ENCODE measurements at places on chromosomes 5 and 9.

GRCh38 chr5:97670447-97670846, 487.4 kb upstream of the RIOK2 start:
- DNase-seq = no peak

DNA sequence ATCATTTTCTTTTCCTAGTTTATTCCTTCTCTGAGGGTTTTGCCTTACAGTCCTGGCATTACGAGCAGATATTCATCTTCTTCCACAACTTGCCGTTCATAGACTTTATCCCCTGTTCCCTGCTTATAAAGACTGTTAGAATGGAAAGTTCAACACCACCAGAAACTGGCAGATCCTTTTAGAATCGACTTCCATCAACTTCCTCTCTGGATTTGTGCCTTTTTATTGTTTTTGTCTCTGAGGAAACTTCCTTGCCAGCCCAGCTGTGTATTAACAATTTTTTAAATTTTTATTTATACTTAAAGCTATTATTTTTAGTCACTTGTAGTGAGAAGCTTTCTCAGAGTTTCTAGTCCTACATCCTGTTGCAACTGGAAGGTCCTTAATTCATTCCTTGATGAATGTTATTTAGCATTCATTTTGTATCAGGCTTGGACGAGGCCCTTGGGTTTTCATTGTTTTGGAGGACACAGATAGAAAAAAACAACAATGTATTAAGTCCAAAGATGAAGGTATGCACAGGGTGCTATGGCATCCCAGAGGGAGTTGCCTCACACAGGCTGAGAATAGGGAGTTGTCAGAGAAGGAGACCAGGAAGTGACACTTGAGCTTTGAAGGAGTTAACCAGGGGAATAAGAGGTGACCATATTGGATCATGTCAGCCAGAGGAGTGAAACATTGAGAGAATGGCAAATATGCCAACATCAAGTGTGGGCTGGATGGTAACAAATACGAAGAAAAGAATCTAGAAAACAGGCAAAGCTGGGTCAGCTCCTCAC, 81.3 kb downstream of the ADAMTSL1 start:
- DNase-seq = no peak

GRCh38 chr9:76451234-76451633, 7.7 kb upstream of the GCNT1 start:
- DNase-seq = no peak

DNA sequence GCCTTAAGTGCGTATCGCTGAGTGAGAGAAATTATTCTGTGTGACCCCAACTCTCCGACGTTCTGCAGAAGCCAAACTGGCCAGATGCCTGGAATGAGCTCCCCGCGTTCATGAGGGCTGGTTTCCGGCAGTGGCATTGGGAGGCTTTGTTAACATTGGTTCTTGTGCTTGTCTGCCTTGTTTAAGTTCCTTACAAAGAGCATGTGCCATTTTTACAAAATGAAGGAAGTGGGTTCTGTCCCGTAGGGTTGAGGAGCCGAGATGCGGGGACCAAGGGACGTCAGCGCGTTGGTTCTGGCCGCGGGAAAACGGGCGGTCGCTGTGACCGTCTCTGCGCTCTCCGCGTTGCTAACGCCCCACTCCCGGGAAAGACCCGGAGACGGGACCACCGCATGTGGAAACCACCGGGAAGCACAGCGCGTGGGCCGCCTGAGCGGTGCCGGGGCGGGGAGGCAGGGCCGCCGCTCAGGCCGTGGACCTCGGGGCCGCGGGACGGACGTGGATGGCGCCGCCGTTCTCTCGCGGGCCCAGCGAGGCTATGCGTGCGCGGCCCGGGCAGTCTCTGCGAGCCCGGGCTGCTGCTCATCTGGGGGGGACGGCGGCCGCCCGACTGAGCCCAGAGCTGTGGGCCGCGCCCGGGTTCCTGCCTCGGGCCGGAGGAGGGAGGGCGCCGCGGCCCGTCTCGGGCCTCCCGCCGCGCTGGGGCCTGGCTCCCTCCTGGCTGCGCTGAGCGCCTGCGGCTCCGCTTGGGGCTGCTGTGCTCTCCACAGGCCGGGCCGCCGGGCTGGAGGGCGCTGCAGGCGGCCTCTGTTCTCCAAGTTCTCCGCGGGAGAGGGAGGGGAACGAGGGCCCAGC, 13.4 kb downstream of the RABL6 start:
- DNase-seq = no peak

- DNase-seq = no peak
Measured at GRCh38 chr5:133196441-133197085, 144.8 kb downstream of the HSPA4 start.

- no peak for DNase-seq
Measured at GRCh38 chr5:140181525-140181924, 6.5 kb downstream of the CYSTM1 start.

GRCh38 chr5:73314395-73315257, 134.0 kb downstream of the FOXD1 start:
- DNase-seq = peak; percentile 21

DNA sequence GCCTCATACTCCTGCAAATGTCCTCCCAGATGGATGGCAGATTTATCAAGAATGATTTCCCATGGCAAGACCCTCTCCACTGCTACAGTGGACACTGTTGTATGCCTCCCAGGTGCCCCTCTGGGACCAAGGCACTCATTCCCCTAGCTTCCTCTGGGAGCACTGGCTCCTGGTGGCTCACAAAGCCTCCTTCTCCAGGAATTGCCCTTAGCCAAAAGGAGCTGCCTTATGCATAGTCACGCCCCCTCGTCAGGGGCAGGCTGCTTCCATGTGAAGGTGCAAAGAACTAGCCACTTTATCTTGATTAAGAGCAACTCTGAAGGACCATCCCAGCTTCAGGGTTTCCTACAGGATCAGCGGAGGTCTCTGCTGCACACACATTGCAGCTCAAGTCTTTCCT, 358.1 kb downstream of the CDK5RAP2 start:
- no peak for DNase-seq

GRCh38 chr5:77200663-77201062, 9.8 kb upstream of the PDE8B start:
- no peak for DNase-seq

DNA sequence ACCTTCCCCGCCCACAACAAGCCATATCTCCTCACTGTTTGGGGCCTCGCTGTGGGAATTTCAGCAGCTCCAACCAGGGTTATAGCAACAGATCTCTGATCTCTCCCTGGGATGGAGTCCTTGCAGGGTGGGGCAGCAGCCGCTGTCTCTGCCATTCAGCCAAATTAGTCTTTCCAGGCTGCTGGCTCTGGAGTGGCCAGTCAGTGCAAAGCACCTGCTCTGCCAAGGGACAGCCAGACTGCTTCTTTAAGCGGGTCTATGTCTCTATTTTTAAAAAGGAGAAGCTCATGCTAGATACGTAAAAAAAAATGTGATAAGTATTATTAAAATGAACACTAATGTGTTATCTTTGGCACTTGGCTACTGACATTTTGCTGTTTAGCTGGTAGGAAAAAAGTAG, 380.2 kb downstream of the CDH10 start:
- no peak for DNase-seq

- no peak for DNase-seq
Measured at GRCh38 chr9:89388868-89389177, 70.5 kb downstream of the SECISBP2 start.

- no peak for DNase-seq
Measured at GRCh38 chr9:134877541-134877940, 3.1 kb upstream of the FCN2 start.

DNA sequence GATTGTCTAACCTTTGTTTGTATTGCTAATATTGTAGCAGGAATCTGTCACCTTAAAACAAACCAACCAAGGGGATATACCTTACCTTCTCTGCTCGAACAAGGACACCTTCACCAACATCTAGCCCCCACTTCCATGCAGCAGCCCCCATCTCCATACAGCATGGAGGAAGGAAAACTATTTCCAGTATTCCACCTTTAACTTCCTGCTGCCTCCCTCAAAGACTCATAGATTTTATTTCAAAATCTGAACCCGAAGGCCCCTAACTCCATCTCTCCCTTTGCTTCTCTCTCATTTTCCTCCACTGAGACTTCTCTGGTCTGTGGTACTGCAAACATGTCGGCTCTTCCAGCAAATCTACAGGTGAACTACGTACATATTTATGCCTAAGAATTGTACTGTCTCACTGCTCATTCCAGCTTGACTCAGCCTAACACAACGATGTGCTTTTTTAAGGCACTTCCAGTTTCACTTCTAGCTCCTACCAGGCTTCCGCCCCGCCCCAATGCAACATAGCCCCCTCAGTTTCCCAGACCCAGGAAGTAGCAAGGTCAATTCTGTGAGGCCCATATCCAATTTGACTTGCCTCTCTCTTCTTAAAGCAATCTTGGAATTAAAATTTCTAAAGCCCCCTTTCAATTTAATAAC, 70.7 kb upstream of the RNF38 start:
- DNase-seq = no peak

DNA sequence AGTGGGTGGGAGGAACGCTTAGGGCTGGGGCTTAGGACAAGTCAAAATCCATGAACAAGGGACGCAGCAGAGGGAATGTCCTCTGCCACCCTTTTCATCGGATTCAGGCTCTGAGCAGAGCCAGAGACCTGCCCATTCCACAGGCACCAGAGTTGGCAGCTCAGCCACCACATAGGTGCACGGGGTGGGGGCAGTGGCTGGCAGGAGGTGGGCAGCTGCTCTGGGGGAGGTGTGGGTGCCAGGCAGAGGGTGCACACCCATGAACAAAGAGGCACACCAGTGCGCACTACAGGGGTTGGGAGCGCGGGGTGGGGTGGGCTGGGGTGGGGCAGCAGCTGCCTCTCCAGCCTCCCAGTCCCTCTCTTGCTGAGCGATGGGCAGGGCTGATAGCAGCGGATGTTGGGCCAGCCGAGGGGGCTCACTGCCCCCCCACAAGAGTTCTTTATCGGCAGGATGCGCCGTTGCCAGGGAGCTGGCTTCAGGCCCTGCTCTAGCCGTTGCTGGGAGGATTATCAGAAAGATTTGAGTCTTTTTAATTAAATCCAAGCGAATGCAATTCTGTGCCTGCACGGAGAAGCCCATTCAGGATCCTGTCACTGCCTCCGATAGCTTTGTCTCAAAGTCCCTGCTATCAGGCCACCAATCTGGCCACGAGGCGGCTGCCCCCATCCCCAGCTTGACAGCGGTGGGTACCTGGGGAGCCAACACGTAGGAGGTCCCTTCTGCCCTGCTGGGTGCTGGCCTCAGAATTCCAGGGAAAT, 64.3 kb upstream of the LMX1B start:
- no peak for DNase-seq

- no peak for DNase-seq
Measured at GRCh38 chr5:143176048-143176447, 227.4 kb downstream of the NR3C1 start.

GRCh38 chr5:117892360-117892759, 1096.0 kb downstream of the DTWD2 start:
- DNase-seq = no peak

- DNase-seq = no peak
Measured at GRCh38 chr9:110750272-110750671, 81.7 kb downstream of the MUSK start.

DNA sequence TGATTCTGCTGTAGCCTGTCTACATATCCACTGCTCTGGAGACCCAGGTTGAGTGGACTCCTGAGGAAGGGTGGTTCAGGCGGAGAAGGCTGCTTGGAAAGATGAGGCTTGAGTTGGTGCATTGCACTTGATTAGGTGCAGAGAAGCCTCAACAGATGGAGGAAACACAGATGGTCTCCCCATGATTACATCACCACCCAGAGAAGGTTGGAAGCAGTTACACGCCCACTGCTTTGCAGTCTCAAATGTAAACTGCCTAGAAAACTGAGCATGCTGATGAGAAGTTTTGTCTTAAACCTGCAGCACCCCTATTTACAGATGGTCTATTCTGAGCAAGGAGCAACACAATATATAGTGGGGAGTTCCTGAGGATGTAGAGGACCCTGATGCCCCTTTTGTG, 266.6 kb downstream of the PIK3R1 start:
- DNase-seq = no peak

GRCh38 chr5:159337016-159337955, 7.0 kb upstream of the IL12B start:
- DNase-seq = no peak

DNA sequence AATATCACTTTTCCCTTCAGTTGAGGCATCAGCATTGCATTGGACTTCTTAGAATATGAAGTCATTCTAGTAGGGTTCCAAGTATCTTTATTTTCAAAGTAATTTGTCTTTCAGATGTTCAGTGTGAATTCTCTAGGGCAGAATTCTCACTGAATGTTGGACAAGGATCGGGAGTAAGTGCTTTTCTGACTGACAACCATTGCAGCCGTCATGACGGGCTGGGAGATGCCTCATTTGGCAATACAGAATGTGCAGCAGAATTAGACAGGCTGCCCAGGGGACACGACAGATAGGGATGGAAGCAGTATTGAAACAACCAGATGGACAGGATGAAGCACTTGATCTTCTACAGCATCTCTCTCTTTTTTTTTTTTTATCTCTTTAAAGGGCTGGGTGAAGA, 129.0 kb downstream of the ICE1 start:
- DNase-seq = no peak

- no peak for DNase-seq
Measured at GRCh38 chr5:93593476-93594131, 10.6 kb downstream of the NR2F1 start.

DNA sequence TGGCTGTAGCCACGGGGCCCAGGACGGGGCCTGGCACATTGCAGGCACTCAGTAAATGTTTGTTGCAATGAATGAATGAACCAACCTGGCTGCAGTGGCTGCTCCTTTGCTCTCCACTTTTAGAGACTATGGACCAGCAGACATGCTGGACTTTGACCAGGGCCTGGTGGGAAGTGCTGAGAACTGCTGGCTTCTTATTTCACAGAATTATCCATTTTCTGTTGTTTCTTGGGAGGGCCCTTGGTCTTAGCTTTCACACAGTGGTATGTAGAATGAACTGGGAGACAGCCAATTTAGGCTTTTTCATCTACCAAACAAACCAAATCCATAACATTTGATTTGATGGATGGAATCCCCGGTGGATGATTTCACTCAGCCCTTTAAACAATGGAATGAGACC, 78.0 kb upstream of the LHFPL2 start:
- no peak for DNase-seq

DNA sequence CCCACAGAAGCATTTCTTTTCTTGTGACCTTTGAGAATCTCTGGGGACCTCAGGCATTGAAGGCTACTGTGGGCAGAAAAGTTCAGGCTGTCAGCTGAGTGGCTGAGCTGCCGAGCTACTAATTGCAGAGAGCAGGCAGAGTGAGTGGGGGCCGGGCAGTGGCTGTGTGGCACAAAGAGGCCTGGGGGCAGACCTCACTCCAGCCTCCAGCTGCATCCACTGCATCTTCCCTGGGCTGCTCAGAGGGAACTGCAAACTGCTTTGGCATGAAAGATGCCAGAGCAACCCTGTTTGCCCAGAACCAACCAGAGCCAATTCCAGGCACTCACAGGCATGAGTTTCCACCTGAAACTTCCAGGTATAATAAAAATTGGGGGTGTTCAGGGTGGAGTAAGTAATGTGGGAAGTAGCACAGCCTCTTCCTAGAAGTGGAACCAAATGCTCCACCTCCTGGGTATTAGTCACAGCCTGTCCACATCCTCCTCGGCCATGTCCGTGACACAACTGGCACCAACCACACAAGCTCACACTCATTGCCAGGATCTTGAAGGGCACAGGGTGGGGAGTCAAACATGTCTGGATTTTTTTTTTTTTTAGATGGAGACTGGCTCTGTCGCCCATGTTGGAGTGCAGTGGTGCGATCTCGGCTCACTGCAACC, 548.9 kb downstream of the BNC2 start:
- no peak for DNase-seq

GRCh38 chr9:16720386-16720785, 150.1 kb downstream of the BNC2 start:
- no peak for DNase-seq

All from NCI-H1417 (cell line).